ENCODE measurements at places on chromosomes 7 and 10.

GRCh38 chr7:268991-269390 lies 21.0 kb upstream of the FOXL3 start:
- no peak for DNase-seq

DNA sequence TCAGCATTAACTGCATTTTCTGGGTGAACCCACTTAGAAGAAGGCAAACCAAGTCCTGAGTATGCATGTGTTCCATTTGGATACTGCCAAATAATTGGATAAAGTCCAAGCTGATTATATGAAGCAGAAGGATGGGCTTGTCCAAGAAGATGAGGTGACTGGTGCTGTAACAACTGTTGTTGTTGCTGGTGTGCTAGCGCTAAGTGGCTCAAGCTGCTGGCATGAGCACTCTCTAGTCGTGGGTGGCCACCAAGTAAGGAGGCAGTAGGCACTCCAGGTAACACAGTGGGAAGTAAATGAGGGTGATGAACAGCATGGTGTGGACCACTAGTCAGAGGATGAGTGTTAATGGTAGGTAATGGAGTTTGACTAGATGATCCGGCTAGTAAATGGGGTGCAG lies 80.4 kb downstream of the NRBF2 start:
- no peak for DNase-seq

DNA sequence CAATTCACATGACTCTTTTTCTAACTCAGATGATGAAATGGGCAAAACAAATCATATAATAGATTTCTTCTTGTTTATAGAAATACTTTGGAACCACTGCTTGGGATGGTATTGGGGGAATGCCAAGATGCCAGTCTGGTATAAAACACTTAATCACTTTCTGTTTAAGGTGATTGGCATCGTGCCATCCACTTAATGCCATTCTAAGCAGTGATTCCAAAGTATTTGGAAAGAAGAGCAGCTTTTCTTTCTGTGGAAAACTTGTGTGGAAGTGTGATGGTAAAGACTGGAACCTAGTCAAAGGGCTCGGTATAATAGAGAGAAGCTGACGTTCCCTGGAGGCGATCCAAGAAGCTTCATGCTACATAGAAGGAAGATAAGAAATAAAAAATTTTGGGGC lies 120.6 kb downstream of the TMEM26 start:
- no peak for DNase-seq

GRCh38 chr7:104228442-104228841 lies 20.6 kb upstream of the ORC5 start:
- DNase-seq: no peak

DNA sequence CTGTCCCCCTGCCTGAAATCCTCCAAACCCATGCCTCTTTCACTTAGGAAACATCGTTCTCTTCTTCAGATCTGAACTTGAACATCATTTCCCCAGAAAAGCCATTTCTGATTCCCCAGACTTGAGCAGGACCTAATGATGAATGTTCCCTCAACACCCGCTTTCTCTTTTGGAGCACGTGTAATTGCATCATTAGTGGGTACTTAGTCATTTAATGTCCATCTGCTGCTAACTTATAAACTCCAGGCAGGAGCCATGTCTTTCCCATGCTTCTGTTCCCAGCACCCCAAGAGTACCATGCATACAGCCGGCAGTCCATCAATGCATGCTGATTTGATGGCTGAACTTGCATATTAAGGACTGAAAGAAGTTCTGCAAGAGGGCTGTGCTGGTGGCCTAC lies 36.5 kb upstream of the ECHDC3 start:
- no peak for DNase-seq

- DNase-seq: no peak
Observed at GRCh38 chr10:35422228-35422627, 85.9 kb downstream of the CCNY start.

DNA sequence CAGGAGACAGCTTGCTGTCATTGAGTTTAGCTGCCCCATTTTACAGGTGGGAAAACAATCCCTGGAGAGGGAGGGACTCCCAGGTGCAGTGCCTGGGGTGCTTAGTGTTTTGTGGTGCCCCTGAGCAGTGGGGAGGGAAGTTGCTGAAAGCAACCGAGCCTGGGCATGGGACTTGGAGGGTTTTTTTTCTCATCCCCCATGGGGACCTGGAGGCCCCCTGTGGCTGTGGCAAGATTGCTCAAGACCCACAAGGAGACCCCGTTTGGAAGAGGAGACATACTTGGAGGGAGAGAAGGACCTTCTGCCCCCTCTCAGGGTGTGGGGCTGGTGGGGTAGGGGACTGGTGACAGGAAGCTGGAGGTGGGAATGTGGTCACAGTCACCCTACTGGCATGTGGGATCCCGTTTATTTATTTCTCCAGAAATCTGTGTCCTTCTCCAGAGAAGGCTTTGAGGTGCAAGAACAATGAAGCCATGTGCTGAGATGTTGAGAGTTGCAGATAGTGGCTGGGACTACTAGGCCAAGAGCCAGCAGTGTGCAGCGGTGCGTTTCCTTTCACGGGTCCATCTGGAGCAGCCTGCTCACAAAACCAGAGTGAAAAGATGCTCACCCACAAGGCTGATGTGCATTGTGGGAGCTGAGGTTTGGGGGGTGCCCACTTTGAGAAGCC lies 21.5 kb downstream of the ZMIZ1 start:
- DNase-seq: no peak

DNA sequence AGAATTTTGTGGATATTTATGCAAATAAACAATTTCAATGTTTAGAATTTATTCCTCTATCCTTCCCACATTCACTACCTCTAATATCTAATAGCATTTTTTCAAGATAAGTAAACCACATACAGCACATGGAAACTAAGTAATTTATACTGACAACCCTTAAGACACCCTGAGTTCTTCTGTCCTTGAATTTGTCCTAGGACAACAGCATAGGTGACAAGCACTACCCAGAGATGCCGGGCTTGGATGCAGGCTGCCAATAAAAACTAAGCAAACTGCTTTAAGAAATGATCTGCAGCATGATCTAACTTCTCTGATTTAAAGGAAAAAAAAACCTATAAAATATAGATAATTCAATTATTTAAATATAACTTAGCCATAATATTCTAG lies 22.7 kb downstream of the NT5C3A start:
- no peak for DNase-seq

GRCh38 chr10:59825932-59826331 lies 72.7 kb upstream of the MRLN start:
- no peak for DNase-seq

DNA sequence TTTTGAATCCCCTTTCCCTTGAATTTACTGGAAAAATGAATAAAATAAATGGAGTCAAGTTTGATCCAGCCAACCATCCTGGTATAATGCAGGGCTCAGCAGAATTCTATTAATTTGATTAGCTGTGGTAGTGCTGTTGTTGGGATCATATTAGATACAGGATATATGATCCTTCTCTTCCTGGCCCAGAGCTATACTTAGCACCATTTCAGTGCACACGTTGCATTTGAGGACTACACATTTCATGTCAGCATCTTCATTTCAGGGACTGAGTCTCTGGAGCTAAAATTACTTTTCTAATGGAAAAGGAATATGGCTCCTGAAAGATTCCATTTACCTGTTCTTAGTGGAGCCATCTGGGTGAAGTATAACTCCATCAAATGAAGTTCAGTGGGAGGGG lies 240.3 kb downstream of the BMPER start:
- no peak for DNase-seq

- no peak for DNase-seq
Observed at GRCh38 chr7:113175525-113176104, 57.3 kb upstream of the SMIM30 start.
